Right renal pelvis (tissue), 4 donors: ENCODE measurements at places on chromosomes 7 and 10. TPM values are rescaled to one million over a fixed set of nuclear protein-coding genes. Genes with fewer than 3 reads are reported as not detected.

The RPEL1 gene
- polyA plus RNA-seq = 0.21 TPM

The CUL2 gene
- 49.3 TPM for polyA plus RNA-seq

DNA sequence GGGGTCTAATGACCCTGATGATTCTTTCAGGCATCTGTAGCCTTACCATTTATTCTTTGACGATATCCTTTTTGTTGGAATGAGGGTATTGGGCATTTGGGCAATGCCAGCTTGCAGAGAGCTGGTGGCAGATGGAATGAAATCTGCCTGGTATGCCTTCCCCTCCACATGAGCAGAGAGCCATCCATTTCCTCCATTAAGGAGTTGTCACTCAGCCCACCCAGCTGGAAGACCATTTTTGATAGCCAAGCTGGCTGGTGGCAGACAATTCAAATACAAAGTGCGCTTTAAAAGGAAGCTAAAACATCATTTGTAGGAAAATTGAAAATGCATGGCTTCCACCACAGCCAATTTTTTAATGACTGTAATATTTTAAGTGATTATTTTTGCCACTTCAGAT, 240.1 kb upstream of the SLC26A5 start:
- DNase-seq = no peak

GRCh38 chr7:73718905-73719805, at the start of gene STX1A:
Gene STX1A, minus strand, starts transcription at chr7:73719669. Its CDS starts 38 bp downstream, at chr7:73719631.
- DNase-seq = no peak

- no peak for DNase-seq
Observed at GRCh38 chr10:111023060-111023459, 53.8 kb upstream of the ADRA2A start.

GRCh38 chr7:137715121-137715520, 131.7 kb downstream of the DGKI start:
- DNase-seq = no peak
